ENCODE measurements at places on chromosomes 6 and 20.

DNA sequence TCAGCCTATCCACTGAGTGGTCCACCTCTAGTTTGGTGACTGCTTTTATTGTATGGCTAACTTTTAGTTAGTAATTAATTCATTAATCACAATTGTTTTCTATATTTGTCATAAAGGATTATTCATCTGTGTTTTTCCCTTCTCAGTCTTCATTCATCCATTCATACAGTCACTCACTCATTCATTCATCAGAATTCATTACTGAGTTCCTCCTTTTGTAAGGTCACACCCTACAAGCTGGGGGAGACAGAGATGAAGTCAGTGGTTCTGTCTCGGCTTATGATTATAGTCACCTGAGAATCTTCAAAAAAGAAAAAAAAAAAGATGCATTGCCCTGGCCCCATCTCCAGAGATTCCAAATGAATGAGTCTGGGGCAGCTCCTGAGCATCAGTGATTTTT, 257.1 kb downstream of the ADGB start:
- no peak for DNase-seq

- no peak for DNase-seq
Measured at GRCh38 chr20:12264711-12265110, 347.0 kb downstream of the BTBD3 start.

DNA sequence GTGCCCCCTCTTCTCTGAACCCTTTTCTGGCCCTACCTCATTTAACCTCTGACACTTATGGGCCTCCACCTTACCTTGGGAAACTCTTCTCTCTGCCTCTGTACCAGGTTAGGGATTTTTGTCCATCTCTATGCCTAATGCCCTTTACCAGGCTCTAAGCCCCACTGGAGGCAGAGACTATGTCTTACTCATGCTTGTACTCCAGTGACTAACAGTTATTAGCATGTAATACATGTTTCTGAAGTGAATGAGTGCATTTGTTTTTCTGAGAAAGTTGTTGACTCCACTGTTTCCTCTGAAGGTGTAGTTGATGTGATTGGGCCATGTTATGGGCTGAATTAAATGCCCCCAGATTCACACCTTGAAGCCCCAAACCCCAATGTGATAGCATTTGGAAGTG, 234.3 kb downstream of the PACRG start:
- no peak for DNase-seq

GRCh38 chr20:18527339-18527738, 19.6 kb downstream of the SEC23B start:
- DNase-seq, result no peak

DNA sequence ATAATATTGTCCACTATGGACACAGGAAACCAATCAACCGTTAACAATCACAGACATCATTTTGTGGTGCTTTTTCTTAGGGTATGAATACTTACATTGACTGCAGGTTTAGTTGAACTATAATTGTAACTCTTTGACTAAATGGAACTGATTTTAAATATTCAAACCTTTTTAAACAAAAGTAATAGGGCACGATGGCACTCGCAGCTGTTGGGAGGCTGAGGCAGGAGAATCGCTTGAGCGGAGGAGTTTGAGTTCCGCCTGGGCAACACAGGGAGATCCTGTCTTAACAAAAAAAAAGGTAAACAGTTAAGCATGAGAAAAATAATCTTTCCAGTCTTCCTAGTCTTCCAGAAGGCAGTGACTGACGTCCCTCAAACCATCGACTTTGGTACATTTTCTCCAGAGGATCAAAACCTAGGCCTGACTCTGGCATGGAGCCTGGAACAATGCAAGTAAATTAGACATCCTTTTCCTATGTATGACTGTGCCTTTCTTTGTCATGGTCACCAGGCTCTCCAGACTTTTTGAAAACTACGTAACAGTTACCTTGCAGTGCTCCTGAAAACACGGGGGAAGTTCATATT, 16.6 kb upstream of the PRDM13 start:
- DNase-seq, result no peak

DNA sequence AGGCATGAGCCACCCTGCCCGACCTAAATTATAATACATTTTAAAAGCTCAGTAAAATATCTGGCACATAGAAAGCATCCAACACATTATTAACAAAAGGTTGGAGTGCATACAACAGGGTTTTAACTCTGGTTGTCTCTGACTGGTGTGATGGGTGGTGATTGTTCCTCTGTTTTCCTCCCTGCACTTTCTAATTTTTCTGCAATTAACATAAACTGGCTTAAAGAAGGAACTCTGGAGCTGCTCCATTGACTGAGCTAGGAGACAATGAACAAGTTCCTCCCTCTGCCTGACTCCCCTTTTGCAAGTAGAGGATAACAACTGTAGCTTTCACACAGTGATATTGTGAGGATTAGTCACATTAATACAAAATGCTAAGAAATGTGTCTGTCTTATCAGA, 48.5 kb upstream of the SIRPG start:
- no peak for DNase-seq

GRCh38 chr6:70151616-70152015, 151.3 kb downstream of the COL9A1 start:
- DNase-seq, result no peak

- no peak for DNase-seq
Measured at GRCh38 chr6:136201732-136202131, 48.4 kb downstream of the MTFR2 start.

DNA sequence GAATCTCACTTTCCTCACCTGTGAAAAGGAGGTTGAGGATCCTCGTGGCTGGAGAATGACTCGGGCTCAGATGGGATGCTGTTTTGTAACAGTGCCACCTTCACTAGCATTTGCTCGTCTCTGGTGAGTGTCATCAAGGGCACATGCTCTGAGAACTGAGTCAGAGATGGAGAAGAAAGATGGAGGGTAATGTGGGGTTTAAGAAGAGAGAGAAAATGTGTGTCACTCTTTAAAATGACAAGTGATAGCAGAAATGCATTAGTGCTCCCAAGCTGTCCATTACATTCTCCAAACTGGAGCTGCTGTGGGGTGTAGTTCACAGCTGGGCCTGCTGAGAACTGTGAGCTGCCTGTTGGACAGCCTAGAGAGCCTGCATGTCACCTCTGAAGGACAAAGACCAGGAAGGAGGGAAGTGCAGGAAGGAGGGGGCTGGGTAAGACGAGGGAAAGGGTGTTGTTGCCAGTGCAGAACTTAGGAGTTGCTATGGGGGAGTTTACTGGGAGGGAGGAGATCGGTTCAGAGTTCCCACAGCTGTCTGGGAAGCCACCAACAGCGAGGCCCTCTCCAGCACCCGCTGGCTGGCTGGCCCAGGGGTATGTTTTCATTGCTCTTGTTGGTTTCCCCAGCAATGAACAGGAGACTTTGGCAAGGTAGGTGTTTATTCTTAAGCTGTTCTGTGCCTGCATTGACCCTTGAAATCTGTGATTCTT, 19.8 kb downstream of the GMPR start:
- DNase-seq, result no peak

DNA sequence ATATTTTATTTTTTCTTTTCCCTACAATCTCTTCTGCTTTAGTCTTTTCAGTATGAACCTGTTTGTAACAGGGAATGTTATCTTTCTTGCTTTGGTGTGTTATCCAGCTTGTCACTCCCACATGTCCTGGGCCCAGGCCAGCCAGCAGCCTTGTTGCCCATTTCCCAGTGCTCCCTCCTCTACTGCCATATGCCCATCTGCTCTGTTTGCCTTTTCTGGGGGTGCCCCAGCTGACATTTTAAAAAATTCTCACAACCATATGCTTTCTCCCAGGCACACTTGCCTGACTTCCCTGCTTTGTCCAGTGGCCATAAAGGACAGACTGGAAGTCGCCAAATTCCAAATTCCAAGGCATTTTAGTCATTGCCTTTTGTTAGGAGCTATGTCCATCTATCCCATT, 23.6 kb upstream of the LMBRD1 start:
- DNase-seq, result no peak

GRCh38 chr20:1656844-1657243, 735 bp downstream of the SIRPG start:
- DNase-seq, result no peak

GRCh38 chr6:2733736-2734480, 16.8 kb downstream of the MYLK4 start:
- no peak for DNase-seq

- DNase-seq, result peak; percentile 15
Measured at GRCh38 chr6:122869437-122870024, 80.5 kb downstream of the SMPDL3A start.
